ENCODE measurements at places on chromosomes 1 and 21.

DNA sequence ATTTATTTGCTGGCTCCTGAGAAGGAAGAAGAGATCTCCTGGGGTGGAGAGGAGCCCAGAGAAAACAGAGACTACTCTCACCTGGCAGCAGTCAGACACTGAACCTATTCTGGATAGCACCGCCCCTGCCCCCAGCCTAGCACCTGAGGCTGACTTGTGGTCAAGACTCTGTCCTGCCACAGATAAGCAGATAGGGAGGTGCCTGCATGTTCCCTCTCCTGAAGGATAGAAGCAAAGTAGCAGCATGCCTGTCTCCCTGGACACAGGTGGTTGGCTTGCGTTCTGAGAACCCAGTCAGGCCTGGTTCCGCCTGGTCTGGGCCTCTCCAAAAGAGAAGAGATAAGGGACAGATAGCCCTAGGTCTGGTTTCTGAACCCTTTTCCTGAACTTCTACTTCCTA, 1.3 kb upstream of the EFNA3 start:
- no peak for DNase-seq

- DNase-seq: no peak
Measured at GRCh38 chr1:59670662-59671061, 144.1 kb upstream of the HOOK1 start.

DNA sequence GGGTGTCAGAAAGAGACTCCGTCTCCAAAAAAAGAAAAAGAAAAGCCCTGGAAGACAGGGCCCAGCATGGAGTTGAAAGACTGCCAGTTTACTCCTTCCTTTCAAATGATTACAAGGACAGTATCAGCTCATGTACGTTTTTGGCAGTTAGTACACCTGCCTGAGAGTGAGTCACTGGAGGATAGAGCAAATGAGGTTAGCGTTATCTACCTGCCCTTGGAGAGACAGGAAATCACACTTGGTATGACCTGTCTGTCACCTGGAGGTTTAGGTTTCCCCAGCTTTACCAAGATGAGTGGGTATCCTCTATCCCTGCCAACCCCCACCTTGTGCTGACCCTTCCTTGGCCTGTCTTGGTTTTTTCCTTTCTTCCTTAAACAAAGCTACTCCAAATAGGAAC, 96.8 kb upstream of the BMP8A start:
- no peak for DNase-seq

DNA sequence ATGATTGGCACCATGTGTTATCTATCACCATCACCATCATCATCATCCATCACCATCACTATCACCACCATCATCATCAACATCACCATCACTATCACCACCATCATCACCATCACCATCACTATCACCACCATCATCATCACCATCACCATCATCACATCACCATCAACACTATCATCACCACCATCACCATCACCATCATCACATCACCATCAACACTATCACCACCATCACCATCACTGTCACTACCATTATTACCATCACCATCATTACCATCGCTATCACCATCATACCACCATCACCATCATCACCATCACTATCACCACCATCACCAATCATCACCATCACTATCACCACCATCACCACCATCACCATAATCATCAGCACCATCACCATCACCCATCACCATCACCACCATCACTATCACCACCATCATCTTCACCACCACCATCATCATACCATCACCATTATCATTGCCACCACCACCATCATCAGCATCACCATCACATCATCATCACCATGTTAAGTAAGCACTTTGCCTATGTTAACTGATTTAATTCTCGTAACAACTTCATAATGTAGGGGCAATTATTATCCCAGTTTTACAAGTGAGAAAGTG, 112.8 kb downstream of the LIPI start:
- no peak for DNase-seq

DNA sequence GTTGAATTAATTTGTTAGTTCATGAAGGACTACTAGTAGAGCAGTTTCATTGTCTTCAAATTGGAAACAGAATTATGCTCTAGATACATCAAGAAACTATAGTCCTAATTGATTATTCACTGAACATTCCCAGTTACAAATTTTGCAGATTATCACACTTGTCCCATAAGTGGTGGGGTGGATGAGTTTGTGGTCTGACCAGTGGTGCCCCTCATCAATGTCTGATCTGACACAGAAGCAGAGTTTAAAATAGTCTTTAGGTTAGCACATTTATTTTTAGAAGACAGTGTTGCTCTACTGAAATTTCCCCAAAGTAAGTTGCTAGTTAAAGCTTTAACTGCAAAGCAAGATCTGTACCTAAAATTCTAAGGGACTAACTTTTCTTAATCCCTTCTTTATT, 42.9 kb downstream of the INKA2 start:
- DNase-seq: no peak

DNA sequence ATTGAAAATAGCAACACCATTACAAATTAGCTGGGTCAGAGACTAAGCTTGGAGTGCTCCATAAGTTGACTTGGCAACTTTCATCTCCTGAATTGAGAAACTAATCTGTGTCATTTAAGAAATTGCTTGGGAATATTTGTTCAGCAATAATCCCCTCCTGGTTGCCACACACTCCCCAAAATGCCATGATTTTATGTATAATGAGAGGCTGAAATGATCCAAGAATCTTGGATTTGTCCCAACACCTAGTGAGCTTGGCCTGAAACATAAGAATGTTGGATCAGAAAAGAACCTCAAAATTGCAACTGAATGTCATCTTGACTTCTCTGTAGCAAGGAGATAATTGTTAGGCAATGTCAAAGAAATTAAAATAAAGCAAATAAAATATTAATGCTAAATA, 805.9 kb upstream of the ADAMTS5 start:
- DNase-seq: no peak

DNA sequence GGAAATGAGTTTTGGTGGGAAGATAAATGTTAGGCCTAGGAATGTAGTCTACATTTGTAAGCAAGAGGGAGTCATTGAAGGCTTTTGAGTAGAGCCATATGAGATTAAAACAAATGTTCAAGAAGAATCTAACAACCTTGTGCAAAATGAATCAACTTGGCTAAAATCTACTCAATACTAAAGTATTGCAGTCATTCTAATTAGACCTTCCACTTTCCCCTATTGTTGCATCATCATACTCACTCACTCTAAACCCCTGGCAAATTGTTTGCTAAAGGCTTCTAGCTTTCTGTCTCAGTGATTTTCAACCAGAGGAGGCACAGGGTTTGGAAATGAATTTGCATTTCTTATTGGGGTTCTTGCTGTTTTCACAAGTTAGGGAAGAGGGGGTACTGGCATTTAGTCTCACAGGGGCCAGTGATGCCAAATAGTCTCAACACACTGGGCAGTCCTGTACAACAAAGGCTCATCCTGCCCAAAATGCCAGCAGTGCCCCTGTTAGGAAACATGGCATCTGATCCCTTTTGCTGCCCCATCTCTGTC, 85.3 kb downstream of the SEC16B start:
- no peak for DNase-seq

DNA sequence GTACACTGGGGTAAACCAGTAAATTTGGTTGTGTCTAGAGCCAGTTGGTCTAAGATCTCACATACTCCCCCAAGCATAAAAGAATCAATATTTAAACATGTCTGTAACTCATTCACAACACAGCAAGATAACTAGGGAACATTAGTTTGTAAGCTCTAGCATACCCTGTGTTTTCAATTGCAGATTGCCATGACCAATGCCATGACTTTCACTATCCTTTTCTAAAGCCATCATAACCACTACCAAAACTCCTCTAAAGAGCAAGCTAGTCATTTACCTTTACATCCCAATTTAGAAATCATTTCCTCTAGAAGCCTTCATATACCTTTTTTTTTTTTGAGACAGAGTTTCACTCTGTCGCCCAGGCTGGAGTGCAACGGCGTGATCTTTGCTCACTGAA, 56.5 kb upstream of the PLA2G4A start:
- no peak for DNase-seq

DNA sequence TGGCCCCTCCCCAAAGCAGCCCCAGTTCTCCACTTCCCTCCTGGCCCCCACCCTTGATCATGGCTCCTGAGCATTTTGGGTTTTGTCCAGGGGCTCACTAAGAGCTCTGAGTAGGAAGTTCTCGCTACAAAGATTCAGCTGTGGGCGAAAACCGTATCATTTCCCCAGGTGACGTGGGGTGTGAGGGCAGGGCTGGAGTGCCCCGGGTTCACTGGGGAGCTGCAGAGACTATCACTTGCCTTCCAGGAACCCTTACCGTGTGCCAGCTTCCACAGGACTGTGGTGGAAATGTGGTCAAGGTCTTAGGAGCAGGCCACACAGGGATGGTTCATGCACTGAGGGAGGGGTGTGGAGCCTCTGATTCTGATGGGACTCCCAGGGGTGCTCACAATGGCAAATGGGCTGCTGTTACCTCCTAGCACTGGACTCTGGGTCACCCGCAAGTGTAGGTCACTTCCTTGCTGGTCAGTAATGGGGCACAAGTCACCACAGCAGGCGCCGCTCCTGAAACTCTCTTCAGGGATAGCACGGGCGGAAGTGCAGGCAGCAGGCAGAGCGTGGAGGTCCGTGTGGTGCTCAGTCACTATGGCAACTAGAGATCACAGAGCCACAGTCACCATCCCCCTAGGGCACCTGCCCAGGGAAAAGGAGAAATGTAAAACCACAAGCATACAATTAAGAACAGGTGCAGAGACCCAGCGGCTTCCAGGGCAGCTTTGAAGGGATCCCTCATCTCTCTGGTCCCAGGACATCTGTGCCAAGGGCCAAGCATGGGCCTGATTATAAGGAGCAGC, 35.4 kb downstream of the RSPH1 start:
- DNase-seq: peak; percentile 40

- DNase-seq: no peak
Measured at GRCh38 chr1:208235982-208236761, 8.0 kb downstream of the PLXNA2 start.

DNA sequence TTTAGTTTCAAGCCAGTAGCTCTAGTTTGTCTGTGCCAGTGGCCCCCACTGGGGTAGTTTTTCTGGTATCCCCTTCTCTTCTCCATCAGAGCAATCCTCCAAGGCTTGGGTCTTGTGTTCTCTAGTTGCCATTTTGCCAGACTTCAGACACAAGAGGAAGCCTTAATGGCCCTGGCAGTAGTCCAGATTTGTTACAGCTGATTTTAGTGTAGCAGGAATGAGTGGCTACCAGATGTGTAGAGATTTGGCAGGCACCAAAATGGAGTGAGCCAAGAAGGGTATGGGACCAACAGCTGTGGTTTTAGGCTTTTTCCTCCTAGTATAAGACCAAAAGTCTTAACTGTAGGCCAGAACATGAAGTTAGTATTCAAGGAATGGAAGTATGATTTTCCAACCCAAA, 56.8 kb downstream of the ACP6 start:
- DNase-seq: no peak

GRCh38 chr1:116679091-116679827, 11.7 kb upstream of the IGSF3 start:
- no peak for DNase-seq

- no peak for DNase-seq
Measured at GRCh38 chr1:154983776-154984466, 777 bp downstream of the FLAD1 start.

GRCh38 chr1:225877580-225877979, 4.6 kb downstream of the TMEM63A start:
- no peak for DNase-seq

GRCh38 chr1:203638103-203638475, 11.5 kb downstream of the ATP2B4 start:
- DNase-seq: no peak

DNA sequence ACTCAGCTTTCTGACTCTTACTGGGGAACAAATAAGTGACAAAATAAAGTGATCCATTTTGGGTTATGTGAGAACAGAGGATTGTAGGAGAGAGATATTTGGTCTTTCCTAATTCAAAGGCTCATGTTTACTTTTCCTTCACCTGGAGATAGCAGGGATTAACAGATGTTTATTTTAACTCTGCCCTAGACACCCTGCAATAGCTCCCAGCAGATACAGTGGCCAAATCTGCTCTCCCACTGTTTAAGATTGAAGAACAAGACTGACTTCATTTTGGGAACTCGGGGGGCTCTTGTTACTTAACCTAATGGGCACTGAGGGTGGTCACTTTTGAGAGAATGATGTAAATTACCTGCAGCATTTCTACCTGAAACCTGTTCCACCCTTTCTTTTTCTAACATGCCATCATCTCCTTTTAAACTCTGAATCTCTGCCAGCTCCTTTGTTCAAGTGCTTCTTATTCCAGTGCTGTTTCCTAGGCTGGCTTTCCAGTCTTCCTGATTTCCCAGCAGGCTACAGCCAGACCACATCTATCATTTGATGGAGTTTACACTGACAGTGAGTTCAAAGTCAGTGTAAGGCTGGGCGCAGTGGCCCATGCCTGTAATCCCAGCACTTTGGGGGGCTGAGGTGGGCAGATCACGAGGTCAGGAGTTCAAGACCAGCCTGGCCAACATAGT, 90.0 kb downstream of the SELENOF start:
- no peak for DNase-seq

- DNase-seq: no peak
Measured at GRCh38 chr1:19046972-19047731, 90.7 kb upstream of the IFFO2 start.

GRCh38 chr1:83832194-83832593, 166.7 kb downstream of the TTLL7 start:
- no peak for DNase-seq

DNA sequence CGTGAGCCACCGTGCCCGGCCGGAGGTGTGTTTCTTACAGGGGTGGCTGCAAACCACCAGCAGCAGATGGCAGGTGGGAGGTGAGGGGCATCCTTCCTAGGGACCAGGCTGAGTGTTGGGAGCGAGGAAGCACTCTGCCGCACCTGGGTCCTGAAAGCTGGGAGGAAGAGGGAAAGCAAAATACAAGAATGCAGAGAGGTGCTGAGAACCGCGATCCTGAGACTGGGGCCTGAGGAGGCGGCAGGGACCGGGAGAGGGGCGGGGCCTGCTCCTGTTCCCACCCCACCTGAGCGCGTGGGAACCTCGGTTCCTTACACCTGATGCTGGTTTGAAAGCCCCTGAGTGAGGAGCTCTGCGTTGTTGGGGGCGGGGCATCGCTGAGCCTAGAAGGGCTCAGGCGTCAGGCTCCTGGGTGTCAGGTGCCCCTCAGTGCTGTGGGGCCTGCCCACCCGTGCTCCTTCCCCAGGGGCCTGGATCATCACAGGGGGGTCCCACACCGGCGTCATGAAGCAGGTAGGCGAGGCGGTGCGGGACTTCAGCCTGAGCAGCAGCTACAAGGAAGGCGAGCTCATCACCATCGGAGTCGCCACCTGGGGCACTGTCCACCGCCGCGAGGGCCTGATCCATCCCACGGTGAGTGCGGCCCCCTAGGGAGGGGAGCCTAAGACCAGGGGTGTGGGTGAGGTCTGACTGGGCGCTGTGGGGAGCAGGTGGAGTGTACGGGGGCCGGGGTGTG, 15.5 kb downstream of the TRPM2 start:
- DNase-seq: no peak

- no peak for DNase-seq
Measured at GRCh38 chr1:116508085-116508983, 62.5 kb downstream of the CD58 start.

Measured in stimulated activated CD4-positive, alpha-beta T cell treated with anti-CD3 and anti-CD28 coated beads, Interleukin-2, amount 100 ng/mL, for 24 hours (primary cell).